NCI-H146 (cell line): ENCODE measurements at places on chromosomes 1 and 21.

DNA sequence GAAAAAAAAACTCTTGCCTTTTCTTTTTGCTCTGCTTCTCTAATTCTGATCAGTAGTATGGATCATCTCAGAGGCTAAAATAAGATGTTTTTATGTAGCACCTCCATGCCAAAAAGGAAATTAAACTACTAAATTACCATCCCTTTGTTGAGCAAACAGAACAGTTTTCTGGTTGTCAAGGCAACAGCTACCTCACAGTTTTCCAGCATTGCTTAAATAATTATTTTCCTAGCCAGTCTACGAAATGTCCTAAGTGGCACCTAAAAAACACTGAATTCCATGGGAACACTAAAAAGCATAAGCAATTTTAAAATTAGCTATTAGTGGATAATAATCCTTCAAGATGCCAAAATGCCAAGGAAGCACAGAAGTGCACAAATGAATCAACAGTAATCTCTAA lies 61.7 kb downstream of the ARID4B start:
- DNase-seq, result peak; percentile 49

DNA sequence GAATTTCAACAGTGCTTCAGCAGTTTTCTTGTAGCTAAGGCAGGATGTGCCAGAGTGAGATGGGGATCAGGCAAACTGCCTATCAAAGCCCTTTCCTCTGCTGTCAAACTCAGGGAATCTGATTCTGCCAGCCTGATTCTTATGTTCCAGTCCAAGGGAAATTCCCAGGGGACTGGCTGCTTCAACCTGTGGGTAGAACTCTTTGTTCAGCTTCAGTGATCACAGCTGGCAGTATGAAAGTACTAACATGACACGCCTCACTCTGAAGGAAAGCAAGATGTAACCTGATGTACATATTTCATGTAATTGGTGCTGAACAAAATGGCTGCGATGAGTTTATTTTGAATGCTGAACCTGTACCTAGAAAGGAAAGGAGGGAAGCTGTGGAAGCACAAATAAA lies 40.1 kb upstream of the SLC5A9 start:
- no peak for DNase-seq

DNA sequence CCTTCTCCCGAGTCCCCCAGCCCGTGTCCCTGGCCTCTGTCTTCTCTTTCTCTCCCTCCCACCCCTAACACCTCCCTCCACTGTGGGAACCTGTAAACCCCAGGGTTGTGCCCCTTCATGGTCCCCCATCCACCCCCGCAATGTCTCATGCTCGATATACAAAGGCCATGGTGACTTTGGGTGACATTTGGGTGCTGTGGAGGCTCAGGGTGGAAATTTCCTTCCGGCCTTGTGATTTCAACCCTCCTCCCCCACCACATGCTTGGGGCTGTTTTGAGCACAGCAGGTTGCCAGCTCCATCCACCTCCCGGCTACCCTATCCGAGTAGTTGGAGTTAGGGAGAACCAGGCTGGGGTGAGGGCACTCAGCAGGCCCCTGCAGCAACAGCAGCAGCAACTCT lies 25.7 kb upstream of the VPS13D start:
- DNase-seq, result no peak

GRCh38 chr1:58785442-58786058 lies 1.7 kb upstream of the JUN start:
- peak; percentile 88 for DNase-seq

DNA sequence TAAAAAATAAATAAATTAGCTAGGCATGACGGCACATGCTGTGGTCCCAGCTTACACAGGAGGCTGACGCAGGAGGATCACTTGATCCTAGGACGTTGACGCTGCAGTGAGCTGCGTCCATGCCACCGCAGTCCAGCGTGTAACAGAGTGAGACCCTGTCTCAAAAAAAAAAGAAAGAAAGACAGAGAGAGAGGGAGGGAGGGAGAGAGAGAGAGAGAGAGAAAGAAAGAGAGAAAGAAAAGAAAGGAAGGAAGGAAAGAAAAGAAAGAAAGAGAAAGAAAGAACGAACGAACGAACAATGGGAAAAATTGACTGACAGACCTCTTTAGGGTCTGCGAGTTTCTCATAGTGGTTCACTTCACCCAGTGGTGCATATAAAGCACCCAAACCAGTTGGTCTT lies 97.8 kb upstream of the BMP8A start:
- DNase-seq, result no peak

GRCh38 chr1:104760017-104760416 lies 1010.3 kb downstream of the AMY1C start:
- no peak for DNase-seq

DNA sequence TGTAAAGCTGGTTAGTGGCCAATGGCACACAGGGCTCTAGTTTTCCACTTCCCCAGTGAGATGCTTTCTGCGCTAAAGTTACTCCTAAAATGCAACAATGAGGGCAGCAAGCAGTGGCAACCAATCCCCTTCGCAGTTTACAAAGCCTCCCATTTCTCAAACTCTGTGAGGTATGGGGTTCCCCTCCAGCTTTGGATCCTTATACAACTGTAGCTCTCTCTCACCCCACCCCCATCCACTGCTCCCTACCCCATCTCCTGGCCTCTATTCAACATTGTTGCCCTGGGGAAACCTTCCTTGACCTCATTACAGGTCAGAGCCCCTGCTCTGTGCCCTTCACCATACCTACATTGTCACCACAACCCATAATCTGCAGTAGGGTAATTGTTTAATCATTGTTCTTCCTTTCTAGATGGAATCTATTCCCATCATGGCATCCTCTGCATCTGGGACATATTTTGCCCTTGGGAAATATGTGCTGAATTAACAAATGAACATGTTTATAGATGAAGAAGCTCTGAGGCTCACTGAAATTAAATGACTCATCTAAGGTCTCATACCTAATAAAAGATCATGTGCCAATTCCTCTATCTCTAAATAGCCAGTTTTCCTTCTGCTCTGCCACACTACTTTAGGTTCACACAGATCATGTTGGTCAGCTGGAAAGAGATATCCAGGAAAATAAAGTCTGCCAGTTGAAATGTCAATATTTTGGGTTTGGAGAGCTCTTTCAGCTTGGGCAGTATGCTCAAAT lies 12.6 kb downstream of the KIAA0040 start:
- no peak for DNase-seq

- DNase-seq, result no peak
Observed at GRCh38 chr1:143735764-143736461, 235.9 kb downstream of the FAM72C start.

GRCh38 chr1:205505791-205506190 lies 1.3 kb downstream of the CDK18 start:
- DNase-seq, result no peak

- DNase-seq, result no peak
Observed at GRCh38 chr1:6269296-6269695, 8.4 kb upstream of the GPR153 start.

DNA sequence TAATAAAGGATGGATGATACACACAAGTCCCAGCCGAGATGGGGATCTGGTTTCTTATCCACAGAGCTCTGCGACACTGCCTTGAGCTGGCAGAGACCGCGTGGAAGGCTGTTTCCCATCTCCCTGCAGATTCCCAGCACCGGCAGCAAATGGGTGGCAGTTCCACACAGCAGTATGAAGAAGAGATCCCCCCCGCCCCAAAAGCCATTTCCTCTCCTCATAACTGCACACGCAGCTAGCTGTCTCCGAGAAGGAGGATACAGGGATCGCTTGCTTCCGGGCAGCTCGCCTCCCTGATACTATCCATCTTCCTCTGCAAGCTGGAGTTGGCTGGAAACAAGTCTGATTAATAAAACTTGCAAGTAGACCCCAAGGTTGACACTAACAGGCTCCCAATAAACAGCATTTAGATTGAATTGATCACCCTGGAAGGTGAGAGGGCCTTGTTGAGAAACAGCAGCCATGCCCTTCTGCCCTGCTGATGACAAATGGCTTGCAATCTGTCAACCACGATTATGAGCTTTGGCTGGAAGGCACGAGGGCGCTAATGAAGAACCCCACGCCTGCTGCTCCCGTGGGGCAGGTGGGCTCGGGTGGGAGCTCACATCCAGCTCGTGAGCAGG lies 642.3 kb downstream of the AJAP1 start:
- DNase-seq, result no peak

DNA sequence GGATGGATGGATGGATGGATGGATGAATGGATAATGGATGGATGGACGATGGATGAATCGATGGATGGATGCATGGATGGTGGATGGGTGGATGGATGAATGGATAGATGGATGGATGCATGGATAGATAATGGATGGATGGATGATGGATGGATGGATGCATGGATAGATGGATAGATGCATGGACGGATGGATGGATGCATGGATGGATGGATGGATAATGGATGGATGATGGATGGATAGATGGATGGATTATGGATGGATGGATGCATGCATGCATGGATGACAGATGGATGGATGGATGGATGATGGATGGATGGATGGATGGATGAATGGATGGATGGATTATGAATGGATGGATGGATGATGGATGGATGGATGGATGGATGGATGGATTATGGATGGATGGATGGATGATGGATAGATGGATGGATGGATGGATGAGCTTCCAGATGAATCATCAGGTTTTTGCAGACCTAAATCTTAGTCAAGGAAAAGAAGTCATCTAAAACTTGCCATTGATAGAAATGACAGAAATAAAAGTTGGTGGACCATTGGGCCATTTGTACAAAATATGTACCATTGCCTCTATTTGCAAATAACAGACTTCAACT lies 175.4 kb upstream of the KLHDC7A start:
- no peak for DNase-seq

GRCh38 chr1:156944268-156944667 lies 23.8 kb downstream of the LRRC71 start:
- DNase-seq, result no peak

DNA sequence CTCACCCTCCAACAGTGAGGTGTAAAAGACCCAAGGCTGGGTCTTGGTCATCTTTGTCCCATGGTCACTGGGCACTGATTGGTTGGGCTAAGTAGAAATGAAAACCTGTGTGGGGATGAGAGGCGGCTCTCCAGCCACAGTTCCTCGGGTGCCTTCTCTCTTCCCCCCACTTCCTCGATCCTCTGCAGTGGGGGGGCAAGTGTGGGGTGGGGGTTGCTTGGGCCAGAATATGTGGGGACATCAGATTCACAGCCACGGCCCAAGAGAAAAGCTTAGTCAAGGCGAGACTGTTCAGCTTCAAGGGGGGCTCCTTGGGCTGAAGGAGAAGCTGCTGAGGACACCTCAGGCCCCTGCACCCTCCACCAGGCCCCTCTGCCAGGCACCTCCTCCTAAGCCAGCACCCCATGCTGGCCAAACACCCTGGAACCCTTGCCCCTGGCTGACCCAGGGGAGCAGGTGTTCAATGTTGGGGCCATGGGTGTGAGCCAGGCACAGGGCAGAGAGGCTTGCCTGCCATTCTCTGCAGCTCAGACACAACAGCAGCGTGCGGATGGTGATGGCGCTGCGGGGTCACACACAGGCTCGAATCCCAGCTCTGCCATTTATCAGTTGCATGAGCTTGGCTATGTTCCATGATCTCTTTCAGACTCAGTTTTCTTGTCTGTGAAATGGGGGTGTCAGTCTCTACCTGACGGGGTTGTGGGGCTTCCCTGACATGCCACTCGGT lies 21.0 kb upstream of the TNFRSF1B start:
- DNase-seq, result no peak

- DNase-seq, result no peak
Observed at GRCh38 chr1:78291872-78292271, 198.9 kb upstream of the PTGFR start.

DNA sequence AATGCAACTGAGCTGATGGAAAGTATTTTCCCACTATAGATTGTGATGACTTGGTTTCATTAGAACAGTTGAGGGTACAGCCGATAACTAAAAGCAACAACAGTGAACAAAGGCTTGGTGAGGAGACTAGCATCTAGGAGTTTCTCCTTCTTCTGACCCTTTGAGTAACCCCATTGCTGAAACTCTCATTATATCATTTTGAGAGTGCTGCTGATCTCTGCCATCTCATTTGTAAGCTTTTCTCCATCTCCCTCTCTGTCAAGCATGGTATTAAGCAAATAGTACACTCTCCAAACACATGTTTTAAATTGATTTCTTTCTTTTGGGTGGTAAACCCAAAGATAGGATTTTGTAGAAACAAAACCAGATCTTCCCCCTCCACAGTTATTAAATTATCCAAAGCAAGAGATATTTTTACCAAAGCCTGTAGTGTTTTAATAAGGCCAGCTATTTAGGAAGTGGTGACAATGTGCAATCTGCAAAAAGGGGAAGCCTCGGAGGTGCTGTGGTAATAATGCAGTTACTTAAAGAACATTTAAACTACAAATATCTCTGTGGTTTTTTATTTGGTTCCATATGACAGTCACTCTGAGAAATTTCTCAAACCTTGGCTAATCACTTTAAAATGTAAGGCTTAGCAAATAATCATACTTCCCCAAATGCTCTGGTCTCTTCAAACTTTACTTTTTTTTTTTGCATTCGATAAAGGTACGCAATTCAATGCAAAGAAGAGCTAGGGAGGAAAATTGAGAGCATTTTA lies 287.5 kb downstream of the HLX start:
- DNase-seq, result no peak

DNA sequence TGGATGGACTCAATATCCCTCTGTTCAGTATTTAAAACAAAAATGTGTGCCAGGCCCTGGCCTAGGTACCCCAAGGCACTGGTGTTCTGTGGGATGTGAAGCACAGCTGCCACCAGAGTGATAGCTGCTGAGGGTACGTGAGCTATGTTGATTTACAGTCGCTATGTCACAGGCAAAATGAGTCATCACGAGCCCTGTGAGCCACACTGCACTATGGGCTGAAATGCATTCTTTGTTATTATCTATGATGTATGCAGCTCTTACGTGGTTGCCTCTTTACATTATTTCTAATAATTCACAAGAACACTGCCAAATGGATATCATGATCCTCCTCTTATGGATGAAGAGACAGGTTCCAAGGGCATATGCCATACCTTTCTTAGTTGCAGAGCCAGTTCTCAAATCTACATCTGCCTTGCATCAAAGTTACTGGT lies 2.1 kb downstream of the TEX38 start:
- DNase-seq, result no peak

- no peak for DNase-seq
Observed at GRCh38 chr1:246095443-246095842, 411.6 kb downstream of the SMYD3 start.

DNA sequence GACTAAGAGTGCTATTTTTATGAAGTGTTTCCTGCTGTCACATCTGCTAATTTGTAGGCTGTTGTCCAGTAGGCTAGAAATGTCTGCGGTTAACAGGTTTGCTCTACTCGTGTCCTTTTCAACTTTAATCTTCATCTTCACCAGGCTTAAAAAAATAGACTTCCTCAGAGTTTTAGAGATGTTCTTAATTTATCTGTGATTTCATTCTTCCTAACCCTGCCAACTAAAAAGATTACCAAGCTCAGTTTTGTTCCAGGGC lies 66.8 kb downstream of the SASS6 start:
- DNase-seq, result no peak
